ENCODE measurements at places on chromosomes 4 and X.

DNA sequence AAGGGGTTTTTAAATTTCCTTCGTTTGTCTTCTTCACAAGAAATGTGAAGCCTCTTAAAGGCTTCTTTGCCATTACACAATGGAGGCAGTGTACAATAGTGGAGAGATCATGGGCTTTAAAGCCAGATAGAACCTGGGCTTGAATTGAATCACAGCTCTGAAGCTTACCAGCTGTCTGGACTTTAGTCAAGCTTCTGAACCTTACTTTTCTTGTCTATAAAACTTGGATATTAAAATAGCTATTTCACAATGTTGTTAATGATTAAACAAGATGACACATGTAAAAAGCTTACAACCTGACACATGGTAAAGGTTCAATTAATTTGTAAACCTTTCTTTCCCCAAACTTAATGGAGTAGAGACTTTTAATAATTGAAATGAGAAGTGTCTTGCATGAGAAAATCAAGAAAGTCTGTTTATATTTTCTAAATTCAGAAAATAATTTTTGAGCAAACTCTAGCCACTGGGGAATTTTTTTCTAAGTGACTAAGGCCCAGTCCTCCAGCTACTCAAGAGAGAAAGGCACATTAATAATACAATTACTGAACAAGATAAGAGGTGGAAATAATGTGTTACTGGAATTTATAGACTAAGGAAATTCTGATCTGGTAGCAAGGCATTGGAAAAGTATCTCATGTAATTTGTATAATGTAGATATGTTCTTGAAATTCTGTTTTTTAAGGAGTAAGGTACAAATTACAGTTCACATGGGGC, 21.7 kb upstream of the TBC1D8B start:
- no peak for DNase-seq

DNA sequence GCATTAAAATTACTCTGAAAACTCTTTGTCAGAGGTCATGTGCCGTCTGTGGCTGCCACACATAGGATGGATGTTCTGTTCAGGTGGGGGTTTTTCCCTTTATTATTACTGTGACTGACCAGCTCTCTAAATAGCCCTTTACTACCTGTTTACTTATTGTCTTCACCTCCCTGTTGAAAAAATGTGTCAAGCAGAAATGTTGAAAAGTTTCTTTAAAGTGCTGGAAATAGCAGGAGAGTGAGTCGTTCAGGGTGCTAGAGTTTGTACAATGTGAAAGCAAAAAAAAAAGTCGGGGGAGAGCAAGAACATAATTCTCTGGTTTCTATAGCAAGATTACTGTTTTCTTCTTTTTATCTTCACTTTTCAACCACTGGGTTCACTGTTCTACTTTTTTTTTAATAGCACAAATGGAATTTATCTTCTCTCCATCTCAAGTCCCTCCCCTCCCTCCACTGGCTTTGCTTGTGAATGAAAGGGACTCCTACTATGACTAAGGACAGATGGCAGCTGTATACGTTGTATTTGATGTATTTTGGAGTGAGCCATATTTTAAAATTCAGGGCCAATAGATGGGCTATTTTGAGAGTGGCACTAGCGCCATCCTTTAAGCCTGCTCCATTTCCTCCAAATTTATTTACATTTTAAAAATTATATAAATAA, 33.3 kb downstream of the ARX start:
- DNase-seq: no peak

- no peak for DNase-seq
Observed at GRCh38 chr4:825063-825970, 612 bp downstream of the CPLX1 start.

- DNase-seq: no peak
Observed at GRCh38 chrX:102599951-102600579, 750 bp downstream of the ARMCX5 start.

DNA sequence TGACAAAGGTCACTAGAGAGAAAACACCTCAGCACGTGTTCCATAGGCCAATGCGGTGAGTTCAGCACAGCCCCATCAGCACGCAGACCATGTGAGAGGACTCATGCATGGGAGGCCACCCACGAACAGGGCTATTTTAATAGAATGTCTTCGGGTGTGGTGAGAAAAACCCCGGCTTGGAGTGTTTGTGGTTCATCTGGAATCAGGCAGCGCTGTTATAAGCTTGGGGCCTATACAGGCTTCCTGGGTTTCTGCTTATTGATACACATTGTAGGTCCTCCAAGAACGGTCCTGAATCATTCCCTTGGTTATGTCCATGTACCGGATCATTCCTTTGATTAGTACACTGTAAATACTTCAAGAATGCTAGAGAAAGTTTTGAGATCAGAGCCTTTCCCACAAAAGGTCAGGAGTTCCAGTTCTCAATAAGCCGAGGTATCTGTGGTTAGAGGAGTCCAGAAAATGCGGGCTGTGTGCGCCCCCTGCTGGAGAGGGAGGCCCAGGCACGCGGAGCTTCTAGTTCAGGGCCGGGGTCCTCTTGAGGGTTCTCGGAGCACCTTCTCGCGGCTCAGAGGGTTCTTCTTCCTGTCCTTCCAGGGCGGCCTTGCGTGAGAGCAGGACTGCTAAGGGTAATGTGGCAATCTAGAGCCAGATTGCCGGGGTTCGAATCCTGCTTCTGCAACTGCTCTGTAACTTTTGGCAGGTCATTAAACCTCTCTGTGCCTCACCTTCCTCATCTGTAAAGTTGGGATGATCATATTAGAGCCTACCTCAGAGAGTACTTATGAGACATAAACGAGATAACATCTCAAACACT, 51.8 kb downstream of the TLR10 start:
- DNase-seq: peak; percentile 28

DNA sequence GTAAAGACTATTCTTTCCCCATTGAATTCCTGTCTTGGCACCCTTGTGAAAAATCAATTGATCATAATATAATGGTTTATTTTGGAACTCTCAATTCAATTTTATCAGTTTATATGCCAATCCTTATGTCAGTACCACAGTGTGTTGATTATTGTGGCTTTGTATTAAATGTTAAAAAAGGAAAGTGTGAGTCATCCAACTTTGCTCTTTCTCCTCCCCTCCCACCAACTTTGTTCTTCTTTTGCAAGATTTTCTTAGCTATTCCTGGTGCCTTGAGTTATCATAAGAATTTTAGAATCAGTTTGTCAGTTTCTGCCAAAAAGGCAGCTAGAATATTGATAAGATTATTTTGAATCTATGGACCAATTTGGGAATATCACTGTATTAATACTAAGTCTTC, 11.2 kb upstream of the RNF175 start:
- DNase-seq: no peak

DNA sequence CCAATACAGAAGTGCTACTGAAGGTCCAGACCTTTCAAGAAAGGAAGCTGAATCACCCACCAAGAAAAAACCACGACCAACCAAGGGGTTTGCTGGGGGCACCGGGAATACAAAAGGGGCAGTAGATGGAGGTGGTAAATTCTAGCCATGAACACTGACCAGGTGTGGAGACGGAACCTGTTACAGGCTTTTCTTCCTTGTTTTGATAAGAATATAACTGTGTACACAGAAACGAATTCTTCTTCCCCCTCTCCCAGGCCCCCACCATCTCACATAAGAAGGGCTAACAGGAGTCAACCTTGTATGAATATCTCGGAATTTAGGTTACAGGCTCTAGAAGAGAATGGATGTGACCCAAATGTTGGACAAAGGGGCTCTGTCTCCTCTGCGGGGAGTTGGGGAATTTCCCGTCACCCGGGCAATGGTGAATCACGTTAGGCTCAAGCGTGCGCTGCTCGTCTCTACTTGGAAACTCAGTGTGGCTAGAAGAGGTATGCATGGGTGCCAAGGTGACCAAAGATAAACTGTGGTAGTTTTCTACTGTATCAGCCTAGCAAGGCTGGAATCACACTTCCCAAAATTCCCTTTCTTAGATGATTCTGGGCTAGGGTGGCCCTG, 87.0 kb downstream of the AFAP1 start:
- no peak for DNase-seq

DNA sequence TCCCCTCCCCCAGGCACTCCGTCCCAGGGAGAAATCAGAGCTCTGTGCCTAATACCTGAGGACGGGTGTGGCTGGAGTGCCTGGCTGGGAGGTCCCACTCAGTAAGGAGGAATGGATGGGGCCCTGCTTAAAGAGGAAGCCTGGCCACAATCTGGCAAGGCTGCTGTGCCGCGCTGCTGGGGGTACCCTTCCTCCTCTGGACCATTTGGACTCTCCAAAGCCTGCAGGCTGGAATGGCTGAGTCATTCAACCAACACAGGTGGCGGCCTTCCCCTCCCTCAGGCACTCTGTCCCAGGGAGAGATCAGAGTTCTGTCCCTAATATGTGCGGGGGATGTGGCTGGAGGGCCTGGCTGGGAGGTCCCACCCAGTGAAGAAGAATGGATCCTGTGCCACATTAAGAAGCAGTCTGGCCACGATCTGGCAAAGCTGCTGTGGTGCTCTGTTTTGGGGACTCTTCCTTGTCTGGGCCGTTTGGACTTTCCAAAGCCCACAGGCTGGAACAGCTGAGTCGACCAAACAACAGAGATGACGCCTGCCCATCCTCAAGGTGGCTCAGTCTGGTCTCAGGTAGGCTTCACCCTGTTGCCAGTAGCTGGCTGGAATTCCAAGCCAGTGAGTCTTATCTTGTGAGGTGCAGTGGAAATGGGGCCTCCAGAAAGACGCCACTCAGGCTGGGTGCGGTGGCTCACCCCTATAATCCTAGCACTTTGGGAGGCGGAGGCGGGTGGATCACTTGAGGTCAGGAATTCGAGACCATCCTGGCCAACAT, 127.3 kb upstream of the HUWE1 start:
- DNase-seq: no peak

DNA sequence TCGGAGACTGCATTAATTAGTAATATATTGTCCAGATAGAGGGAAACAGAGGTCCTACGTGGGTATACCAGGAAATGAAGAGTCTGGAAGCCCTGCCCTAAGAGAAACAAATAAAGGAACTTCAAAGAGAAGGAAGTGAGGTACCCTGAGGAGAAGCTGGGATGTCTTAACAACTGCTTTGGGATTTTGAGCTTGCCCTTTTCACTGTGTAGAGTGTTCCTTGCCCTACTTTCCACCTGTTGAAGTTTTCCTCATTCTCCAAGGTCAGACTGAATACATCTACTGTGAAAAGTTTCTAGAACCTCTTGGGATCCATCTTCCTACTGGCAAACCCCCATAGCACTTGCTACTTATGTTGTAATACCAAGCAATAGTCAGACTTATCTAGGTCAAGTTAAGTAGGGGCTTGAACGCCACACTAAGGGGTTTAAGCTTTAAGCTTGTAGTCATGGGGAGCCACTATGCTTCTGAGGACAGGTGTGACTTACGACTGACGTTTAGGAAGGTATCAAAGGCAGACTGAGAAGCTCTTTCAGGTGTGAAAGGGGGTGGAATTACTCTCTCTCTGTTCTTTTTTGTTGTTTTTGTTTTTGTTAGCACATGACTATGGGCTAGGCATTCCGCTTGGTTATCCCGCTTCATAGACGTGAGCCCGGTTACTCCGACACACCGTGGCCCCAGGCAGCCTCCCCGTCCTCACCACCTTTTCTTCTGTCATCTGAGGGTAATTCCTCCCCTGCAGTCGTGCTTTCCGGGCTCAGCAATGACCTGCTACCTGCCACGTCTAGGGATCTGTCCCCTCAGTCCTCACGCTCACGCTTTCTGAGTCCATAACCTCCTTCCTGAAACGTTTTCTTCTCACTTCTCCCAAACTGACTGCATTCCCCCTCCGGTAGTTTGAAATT, 959 bp upstream of the REST start:
- DNase-seq: no peak

GRCh38 chr4:71322425-71322824, 16.4 kb upstream of the SLC4A4 start:
- DNase-seq: no peak

Data from NCI-H1436 treated with DMSO at 0.1 percent for 48 hours (cell line).